NCI-H1105 (cell line): ENCODE measurements at places on chromosomes 1 and 21.

- DNase-seq = no peak
These were observed 36.7 kb downstream of the FAM163A start for GRCh38 chr1:179779645-179780272.

DNA sequence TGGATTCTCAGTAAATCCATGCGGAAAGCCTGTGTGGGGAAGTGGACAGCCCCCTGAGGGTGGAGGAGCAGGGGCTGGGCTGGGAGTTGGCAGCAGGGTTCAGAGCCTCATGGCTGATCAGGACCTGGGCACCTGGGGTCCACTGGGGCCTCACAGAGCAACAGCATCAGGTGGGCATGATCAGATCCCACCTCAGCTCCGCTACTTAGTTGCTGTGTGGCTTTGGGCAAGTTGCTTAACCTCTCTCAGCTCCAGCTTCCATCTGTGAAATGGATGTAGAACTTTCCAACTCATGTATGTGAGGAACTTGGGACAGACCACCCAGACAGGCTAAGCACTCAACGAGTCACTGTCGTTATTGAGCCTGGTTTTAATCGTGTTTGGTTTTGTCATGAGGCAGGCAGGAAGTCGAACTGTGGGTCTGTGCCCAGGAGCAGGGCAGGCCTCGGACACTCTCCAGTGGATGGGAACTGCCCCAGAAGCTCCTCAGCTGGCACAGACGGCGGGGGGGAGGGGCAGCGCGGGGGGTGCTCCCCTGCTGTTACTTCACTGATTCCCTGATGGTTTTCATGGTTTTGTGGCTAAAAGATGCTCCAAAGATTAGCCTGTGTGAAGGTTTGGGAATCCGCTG lies 155.8 kb upstream of the TMEM51 start:
- no peak for DNase-seq

- no peak for DNase-seq
These were observed 367.4 kb upstream of the SNX7 start for GRCh38 chr1:98294127-98294526.

- no peak for DNase-seq
These were observed 283.0 kb downstream of the PAPPA2 start for GRCh38 chr1:176745945-176746344.

- DNase-seq = peak; percentile 97
These were observed 51.6 kb downstream of the PLPP3 start for GRCh38 chr1:56527548-56528302.

DNA sequence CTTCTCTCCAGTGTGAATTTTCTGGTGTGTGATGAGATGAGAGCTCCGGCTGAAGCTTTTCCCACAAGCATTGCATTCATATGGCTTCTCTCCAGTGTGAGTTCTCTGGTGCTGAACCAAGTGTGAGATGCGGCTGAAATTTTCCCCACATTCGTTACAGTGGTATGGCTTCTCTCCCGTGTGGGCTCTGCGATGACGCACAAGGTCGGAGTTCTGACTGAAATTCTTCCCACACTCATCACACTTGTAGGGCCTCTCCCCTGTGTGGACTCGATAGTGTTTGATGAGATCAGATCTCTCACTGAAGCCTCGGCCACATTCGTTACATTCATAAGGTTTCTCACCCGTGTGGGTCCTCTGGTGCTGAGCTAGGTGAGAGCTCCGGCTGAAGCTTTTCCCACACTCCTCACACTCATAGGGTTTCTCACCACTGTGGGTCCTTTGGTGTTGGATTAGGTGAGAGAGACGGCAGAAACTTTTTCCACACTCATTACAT lies 7.4 kb downstream of the ZNF436 start:
- DNase-seq = no peak

DNA sequence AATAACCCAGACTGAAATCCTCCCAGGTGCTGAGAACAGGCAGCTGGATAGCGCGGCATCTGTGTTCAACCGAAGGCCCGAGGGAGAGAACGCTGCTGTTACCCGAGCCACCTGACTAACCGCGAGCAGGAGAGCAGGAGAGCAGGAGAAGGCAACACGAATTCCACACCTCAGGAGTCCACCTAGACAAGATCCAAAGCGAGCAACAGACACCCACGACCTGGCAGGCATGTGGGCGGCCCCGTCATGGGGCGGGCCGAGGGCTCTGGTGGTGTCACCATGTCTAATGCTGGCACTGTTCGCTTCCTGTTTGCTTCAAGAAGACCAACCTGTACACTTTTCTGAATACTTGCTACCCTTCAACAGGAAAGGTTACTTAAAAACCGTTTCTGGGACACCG lies 20.9 kb upstream of the SPATC1L start:
- no peak for DNase-seq

DNA sequence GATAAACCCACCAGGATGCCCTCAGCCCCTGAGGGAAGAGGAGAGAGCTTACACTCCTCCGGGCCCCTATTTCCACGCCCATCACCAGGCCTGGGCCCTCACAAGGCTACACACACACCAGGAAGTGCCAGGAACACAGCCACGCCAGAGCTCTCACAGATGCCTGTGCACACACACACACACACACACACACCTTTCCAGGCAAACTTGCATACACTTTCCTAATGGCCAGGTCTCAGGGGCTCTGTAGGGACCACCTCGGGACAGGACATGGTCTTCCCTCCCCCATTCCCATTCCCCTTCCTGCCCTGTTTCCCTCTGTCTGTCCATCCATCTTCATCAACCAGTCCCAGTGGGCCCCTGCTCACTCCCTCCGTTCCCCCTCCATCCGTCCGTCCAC lies 9.7 kb upstream of the EPHA2 start:
- DNase-seq = no peak
